Activated T-cell treated with anti-CD3 and anti-CD28 coated beads for 48 hours (primary cell): ENCODE measurements at places on chromosomes 11 and 22.

- no peak for DNase-seq
Observed at GRCh38 chr11:126197277-126197939, 14.0 kb downstream of the RPUSD4 start.

- no peak for DNase-seq
Observed at GRCh38 chr22:50058906-50059880, 1.1 kb upstream of the TTLL8 start.

DNA sequence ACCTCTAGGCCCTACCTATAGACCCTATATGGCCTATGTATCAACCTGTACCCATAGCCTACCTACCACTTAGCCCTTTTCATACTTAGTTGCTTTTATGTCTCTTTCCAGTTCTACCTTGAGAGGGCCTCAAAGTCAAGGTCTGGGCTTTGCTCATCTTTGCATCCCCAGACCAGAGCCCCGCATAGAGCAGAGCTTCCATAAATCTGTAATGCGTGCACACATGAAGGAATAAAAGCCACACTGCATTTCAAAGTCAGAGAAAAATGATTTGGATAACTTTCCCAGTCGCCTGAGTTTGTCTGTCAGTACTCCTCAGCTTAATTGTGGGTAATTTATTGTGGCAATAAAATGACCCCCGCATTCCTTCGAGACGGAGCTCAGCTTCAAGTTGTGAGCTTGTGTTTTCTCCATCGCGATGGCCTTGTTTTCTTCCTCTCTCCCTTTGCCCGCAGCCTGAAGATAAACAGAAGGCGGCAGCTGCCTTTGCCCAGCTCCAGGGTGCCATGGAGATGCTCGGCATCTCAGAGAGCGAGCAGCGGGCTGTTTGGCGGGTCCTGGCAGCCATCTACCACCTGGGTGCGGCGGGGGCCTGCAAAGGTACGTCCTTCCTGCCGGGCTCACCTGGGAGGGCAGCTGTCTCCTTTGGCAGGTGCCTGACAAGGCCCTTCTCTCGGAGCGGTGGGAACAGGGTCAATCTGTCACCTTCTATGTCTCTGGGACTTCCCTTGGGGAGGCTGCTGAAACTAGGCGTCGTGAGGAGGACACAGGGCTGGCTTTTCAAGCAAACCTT lies 55.7 kb downstream of the MYO18B start:
- DNase-seq, result no peak

DNA sequence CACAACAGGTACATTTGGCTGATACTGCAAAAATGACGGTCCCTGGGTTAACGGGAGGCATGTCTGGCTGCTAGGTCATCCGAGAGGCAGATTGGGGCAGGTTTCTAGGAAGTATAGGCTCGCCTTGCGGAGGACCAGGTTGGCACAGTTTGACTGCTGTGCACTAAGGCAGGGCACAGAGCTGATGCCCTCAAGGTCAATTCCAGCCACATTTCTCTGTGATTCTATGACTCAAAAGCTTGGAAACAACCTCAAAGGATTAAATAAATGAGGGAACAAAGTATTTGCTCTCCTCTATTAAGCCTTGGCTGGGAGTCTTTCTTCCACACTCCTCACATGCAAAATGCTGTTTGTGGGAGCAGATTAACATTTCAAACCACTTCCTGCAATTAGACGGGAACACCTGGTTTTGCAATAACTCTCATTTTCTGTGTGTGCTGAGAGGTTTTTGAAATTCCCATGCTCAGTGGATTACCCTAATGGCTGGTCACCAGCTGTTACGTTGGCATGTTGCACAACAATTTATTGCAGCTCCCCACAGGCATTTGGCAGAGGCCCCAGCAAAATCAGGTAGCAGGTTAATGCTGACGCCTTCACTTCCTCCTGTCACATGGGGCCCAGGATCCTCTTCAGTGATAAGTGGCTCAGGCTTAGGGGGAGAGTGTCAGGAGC lies 61.0 kb upstream of the PLET1 start:
- DNase-seq, result no peak

- DNase-seq, result no peak
Observed at GRCh38 chr11:129894278-129895125, 876 bp downstream of the NFRKB start.

GRCh38 chr11:69489031-69489745 lies 7.7 kb downstream of the LINC01488 start:
- DNase-seq, result no peak

- no peak for DNase-seq
Observed at GRCh38 chr11:62116451-62116850, 7.4 kb upstream of the INCENP start.

GRCh38 chr11:44067266-44067665 lies 1.2 kb downstream of the ACCS start:
- DNase-seq, result no peak
